ENCODE measurements at places on chromosomes 12 and 14.

DNA sequence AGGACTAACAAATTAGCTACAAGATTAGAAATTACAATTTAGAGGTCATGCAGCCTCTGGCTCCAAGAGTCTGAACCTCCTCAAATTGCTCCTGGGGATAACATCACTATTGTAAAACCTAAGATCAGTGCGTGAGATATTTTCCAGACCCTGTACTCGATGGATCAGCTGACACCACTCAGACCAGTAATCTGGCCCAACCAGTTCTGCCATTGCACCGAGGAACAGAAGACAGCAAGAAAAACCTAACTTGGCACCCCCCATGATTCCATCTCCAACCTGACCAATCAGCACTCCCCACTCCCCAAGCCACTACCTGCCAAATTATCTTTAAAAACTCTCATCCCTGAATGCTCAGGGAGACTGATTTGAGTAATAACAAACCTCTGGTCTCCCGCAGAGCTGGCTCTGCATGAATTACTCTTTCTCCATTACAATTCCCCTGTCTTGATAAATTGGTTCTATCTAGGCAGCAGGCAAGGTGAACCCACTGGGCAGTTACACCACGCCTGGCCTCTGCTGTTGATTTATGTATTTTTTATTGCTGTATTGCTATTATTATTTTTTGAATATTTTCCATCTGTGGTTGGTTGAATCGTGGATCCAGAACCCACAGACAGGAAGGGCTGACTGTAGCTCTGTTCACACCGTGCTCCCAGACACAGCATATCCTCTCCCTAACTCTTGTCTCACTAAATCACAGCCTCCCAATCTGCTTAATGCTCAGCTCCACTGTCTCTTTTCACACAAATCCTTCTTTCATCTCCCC is 9.2 kb downstream of the HEBP1 start:
- DNase-seq, result no peak

GRCh38 chr12:99619389-99620158 is 28.0 kb upstream of the GARIN6 start:
- peak; percentile 6 for DNase-seq

DNA sequence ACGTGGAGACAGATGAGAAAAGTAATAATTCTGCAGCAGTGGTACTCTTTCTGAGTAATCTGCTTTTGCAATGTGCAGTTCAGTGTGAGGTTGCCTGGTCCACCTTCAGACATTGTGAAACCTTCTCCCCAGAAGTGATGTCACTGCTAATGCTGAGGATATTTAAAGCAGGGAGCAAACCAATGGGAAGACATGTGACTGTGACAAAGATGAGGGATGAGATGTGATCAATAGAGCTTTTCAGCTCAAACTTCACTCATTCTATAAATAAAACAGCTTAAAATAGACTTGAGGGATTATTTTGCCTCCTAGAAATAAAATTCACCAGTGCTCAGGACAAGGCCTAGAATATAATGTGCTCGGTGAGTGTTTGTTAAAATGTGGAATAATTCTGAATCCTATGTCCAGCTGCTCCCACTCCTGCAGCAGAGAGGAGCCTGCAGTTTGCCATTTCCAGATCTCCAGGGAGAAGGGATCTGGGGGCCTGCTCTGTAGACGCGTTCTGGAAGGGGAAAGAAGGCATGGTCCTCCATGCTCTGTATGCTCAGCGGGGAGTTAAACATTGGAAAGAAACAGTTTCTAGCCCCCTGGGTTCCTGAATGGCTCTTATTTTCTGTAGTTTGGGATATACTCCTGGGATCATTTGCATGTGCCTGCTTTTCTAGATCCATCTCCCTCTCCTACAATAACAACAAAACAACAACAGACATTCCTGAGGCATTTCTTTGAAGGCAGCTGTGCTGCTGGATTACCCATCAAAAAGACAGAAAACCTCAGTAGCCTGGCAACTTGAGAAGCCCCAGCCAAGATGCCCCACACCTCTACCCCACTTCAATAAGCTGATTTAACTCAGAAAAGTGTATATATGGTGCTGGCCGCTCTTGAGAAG is 8.9 kb downstream of the SLC7A8 start:
- no peak for DNase-seq

- no peak for DNase-seq
Observed at GRCh38 chr12:121495746-121496145, 85.1 kb downstream of the KDM2B start.

DNA sequence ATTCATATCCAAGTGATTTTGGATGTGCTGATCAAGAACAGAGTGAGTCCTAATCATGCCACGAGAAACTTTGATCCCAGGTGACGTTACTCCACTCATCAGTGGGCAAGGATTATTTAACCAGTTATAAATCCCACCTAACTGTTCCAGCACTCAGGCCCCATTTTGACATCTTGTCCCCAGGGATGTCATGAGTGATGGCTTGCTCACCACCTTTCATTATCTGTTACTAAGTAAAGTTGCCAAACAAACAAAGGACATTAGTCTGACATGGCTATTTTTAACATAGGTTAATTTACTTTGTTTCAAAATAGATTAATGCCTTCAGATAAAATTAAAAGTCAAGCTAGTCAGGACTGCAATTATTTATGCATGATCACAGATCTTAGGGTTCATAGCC is 255.9 kb downstream of the ACSS3 start:
- no peak for DNase-seq

DNA sequence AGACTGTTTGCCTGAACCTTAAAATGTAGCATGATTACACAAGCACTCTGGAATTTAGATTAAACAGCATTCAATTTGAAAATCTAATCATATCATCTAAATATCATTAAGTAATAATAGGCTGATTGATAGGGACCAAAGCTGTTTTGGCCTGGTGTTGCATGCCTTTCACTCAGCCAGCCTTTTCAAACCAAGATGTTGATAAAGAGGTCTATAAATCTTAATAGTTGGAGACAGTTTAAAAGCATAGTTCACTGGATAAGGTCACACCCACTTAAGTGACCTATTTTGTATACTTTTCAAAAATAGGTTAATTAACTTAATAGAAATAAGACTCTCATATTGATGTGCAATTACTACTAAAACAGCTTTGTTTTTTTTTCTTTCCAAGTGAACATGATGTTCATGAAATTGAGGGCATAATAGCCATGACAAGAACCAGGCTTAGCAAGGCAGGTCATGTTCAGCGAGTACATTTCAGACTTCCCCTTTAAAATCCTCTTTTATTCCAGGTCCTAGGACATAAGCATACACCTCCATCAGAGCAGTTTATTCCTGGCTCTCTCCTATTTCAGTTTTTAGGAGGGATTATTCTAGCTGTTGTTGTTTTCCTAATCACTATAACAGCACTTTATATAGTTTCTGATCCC is 349.0 kb downstream of the RAD51B start:
- no peak for DNase-seq

GRCh38 chr12:97927977-97928376 is 465.4 kb downstream of the RMST start:
- DNase-seq, result no peak

- no peak for DNase-seq
Observed at GRCh38 chr12:84922693-84923092, 10.1 kb upstream of the SLC6A15 start.

GRCh38 chr14:56271970-56272369 is 153.8 kb downstream of the PELI2 start:
- no peak for DNase-seq

- DNase-seq, result no peak
Observed at GRCh38 chr12:22821985-22822384, 197.0 kb downstream of the ETNK1 start.

GRCh38 chr14:20614038-20614840 is 23.1 kb upstream of the RNASE12 start:
- no peak for DNase-seq

- no peak for DNase-seq
Observed at GRCh38 chr12:75760573-75761294, 249.3 kb upstream of the KRR1 start.

DNA sequence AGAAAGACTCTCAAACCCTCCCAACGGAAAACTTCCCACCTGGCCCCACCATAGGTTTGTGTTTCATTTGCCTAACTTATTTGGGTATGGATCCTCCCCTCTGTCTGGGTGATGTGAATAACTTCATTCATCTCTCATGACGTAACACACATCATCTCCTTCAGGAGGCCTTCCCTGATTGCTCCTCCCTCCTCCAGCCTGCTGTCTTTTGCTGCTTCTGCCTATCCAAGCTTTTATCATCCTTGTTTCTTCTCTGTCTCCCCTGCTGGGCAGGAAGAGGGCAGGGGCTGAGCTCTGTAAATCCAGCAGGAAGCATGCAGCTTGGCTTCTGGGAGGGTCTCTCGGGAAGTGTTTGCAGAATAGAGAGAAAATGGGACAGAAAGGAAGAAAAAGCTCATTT is 766.0 kb upstream of the TBX3 start:
- DNase-seq, result no peak

DNA sequence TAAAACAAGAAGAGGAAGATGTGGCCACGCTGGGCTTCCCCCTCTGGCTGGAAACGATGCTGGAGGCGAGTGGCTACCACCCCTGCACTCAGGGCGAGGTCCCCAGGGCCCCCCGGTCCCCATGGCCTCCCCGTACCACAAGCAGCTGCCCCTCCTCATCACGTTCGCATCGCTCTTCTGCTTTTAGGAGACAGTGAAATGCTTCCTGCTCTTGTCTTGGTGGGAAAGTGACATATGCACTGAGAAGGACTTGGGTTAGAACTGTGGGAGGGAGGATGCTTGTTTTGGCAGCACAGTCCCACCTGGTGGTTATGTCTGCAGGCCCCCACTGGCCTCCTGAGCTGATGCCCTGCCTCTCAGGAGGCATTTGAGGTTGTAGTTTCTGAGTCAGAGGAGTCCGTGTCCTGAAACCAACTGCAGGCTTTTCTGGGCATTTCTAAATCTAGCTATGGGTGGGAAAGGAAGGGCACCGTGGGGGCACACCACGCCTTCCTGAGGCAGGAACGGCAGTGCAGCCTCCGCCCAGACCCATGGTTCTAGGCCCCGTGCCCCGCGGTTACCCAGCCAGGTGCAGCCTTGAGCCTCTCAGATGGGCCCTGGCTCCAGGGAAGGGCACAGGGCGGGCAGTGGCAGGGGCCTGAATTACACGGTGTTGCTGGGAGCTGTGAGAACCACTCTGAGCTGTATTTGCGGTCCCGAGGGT is 139.3 kb downstream of the ADGRD1 start:
- no peak for DNase-seq

DNA sequence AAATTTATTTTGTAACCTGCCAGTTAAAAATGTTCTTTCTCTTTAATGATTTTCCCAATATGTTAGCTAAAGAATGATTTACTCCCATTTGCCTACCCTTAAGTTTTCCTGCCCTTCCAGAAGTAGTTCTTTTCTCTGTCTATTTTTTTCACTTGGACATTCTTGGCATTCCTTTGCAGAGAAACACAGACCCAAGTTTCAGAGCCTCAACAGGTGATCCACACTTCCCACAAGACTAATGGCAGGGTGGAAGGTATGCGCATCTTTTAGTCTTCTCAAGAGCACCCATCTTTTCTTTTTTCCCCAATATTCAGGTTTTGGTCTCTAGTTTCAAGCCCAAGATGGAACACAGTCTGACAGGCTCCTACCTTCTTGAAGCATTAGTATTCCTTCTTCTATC is 420.7 kb downstream of the ADAMTS20 start:
- no peak for DNase-seq

DNA sequence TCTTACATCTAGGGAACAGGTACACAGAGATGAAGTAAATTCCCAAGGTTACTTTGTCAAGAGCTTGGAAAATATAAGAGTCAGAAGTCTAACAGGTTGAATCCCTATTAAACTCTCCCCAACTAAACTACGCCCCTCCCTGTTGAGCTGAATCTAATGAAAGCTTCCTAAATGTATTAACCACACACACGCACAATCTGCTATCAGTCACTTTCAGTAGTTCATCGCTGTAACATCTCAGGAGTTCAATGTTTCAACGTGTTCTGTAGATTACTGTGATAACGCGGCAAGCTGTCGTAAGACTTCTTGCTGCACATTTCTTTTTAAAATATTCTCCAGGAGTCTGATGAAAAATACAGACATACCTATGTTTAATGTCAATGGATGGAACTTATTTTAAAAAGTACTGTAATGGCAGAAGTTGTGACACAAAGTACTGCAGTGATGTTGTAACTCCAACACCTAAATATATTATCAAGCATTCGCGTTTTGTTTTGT is 612 bp upstream of the SLC25A3 start:
- no peak for DNase-seq

GRCh38 chr14:100524233-100524932 is 62.8 kb downstream of the BEGAIN start:
- no peak for DNase-seq

GRCh38 chr14:64721391-64721791 is 17.2 kb downstream of the PLEKHG3 start:
- no peak for DNase-seq

GRCh38 chr12:21678959-21679358 is 21.3 kb upstream of the LDHB start:
- no peak for DNase-seq

GRCh38 chr12:54368025-54368708 is 3.9 kb upstream of the GPR84 start:
- DNase-seq, result no peak

DNA sequence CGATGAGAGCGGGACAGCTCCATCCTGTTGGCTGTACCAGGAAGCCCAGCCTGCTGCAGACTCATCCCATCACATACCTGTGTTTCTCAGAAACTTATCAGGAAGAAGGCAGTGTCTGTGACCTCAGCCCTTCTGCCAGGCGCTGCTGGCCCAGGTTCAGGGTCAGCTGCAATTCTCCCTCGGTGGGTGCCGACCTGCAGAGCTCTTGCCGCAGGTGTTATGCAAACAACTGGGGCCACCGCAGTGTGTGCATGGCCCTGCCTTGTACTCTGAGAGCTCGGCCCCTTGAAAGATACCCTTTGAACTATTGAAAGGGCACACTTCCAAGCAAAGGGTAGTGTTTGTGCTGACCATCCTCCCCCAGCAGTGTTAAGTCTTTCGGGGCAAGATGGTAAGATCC is 322.2 kb upstream of the DIO3 start:
- no peak for DNase-seq

- no peak for DNase-seq
Observed at GRCh38 chr12:71456316-71456715, 16.7 kb downstream of the LGR5 start.

- DNase-seq, result peak; percentile 61
Observed at GRCh38 chr12:52873832-52874572, 25.2 kb upstream of the KRT78 start.

GRCh38 chr12:5264006-5264405 is 167.9 kb upstream of the NTF3 start:
- no peak for DNase-seq

DNA sequence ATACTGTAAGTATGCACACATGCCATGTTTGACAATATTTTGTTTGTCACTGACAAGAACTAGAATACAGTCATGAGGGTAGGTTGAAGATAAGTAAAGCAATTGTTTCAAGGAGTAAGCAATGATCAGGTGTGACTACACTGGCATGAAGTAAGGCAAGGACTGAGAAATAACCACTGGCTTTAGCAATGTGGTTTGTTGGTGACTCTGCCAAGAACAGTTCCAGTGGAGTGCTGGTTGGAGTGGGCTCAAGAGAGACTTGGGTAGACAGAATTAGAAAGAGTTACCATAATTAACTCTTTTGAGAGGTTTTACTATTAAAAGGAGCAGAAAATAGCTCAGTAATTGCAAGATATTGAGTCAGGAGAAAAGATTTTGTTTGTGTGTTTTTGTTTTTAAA is 129.6 kb downstream of the GTF2A1 start:
- no peak for DNase-seq
